ENCODE measurements at places on chromosomes 5 and 9. TPM values are rescaled to one million over a fixed set of nuclear protein-coding genes. Genes with fewer than 3 reads are reported as not detected.

The CAST gene
- total RNA-seq = 103 TPM

The SH2D3C gene
- not detected for total RNA-seq

The QRFP gene
- total RNA-seq = not detected

The LIFR gene
- 20.0 TPM for total RNA-seq

The PIP5K1B gene
- not detected for total RNA-seq

The LCN12 gene
- not detected for total RNA-seq

The PITX1 gene
- total RNA-seq = 2.9 TPM

The SIGMAR1 gene
- total RNA-seq = 223 TPM

The GAPT gene
- total RNA-seq = not detected

The PCDHB2 gene
- 0.45 TPM for total RNA-seq

The PKD2L2 gene
- not detected for total RNA-seq

The CCL27 gene
- total RNA-seq = not detected

The SLC38A9 gene
- 18.0 TPM for total RNA-seq

The ANKH gene
- total RNA-seq = 7.0 TPM

The GADD45G gene
- total RNA-seq = 0.15 TPM

The CDX1 gene
- total RNA-seq = not detected

The MARCHF11 gene
- not detected for total RNA-seq

The HTR4 gene
- not detected for total RNA-seq

The SPINK1 gene
- total RNA-seq = not detected

The SLC6A18 gene
- not detected for total RNA-seq

The CDC42SE2 gene
- total RNA-seq = 10.0 TPM

The PRELID2 gene
- 11.9 TPM for total RNA-seq

The BBLN gene
- 202 TPM for total RNA-seq

The PPP2R2B gene
- under 0.01 TPM for total RNA-seq

The LRRC26 gene
- total RNA-seq = not detected
